ENCODE measurements at places on chromosomes 12 and 14.
A peak's percentile ranks its signal among the peaks of the same experiment; 100 is the strongest.

DNA sequence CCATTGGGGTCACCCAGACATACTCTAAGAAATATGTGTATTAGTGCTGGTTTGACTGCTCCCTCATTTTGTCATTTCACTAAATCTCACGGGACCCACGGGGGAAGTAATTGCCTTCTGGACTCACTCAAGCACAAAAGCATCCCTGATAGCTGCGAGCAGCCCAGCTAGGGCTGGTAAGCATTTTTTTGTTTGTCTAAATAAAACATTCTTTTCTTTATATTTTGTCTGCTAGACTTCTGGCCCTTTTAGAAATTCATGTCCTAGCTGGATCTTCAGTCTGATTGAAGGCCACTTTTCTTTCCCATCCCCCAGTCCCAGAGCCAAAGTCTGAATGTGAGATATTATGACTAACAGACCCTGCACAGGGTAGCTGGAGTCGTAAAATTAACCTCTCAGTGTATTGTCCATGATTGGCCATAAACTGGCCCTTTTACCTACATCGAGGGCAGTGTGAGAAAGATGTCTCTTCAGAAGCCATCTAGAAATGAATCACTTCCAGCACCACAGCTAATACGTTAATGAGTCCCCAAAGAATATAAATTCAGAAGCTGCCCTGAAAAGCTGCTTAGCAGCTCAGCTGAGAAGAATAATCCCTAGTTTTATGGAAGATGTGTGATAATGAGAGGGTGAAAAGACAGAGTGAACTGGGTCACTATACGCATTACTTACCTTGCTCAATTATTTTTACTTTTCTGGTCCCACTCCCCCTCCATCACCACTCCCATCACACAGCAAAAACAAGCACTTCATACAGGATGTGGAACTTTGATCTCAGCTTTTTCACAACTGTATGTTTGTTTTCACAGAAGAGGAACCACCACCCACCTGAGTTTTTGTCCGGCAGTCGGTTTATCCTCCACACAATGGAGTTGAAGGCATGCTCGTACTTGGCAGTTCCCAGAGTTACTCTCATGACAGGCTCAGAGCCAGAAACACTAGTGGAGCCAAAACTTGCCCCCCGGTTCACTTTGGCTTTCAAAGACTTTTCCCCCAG, 55.6 kb upstream of the GTF2A1 start:
- DNase-seq, result no peak

GRCh38 chr14:79728331-79728730, 483.0 kb downstream of the DIO2 start:
- DNase-seq, result no peak

GRCh38 chr14:88189417-88190191, 133.5 kb downstream of the KCNK10 start:
- peak; percentile 86 for DNase-seq

DNA sequence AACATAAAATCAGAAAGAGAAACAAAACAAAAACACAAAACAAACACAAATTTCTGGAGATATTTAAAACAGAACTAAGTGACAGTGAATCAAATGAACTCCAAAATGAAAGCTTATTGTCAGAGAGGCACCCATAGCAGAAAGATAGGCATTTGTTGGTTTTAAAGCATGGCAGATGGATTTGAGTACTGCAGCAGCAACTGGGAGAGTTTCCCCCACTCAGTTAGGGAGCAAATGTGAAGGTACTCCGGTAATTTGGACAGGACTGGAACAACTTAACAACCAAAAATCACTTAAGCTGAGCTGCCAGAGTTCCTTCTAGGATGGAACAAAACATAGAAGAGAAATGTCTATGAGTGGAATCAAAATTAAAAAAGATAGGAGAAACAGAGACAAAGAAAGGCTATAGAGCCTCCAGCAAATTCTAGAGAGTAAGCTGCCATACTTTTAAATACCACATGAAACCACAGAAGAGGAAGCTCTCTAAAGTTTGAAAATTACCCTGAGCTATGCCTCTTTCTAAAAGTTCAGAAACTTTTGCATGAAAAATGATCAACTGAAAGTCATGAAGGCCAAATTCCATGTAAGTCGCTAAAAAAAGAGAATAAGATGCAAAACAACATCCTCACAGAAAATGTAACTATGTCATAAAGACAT, 1248.3 kb upstream of the USP15 start:
- no peak for DNase-seq

DNA sequence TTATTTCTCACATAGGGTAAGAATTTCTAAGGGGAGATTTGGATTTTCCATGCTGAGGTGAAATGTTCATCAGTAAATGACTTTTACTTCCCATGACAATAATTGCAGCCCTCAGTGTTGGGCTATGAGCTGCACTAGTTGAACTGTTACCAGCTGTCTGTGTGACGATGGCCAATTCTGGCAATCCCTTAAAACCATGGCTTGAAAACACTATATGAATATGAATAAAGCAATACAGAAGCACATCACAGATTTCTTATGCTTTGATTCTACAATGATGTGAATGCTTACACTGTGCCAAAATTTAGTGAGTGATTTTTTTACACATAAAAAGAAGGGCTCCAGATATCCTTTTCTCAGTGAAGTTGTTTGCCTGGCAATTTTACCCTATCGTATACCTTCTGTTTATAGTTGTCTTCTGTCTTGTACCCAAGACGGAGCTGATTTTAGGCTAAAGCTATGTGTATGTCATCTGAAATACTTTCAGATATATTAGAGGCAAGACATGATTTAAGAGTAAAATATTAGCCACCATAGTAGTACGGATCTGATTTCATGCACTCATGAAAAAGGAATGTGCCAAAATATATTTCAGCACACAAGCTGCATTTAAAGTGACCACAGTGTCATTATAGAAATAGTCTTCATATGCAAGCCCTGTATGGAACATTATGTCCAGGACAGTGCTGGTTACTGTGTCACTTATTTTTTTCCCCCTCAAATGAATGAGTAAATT, 52.0 kb downstream of the SLC38A4 start:
- DNase-seq, result no peak

DNA sequence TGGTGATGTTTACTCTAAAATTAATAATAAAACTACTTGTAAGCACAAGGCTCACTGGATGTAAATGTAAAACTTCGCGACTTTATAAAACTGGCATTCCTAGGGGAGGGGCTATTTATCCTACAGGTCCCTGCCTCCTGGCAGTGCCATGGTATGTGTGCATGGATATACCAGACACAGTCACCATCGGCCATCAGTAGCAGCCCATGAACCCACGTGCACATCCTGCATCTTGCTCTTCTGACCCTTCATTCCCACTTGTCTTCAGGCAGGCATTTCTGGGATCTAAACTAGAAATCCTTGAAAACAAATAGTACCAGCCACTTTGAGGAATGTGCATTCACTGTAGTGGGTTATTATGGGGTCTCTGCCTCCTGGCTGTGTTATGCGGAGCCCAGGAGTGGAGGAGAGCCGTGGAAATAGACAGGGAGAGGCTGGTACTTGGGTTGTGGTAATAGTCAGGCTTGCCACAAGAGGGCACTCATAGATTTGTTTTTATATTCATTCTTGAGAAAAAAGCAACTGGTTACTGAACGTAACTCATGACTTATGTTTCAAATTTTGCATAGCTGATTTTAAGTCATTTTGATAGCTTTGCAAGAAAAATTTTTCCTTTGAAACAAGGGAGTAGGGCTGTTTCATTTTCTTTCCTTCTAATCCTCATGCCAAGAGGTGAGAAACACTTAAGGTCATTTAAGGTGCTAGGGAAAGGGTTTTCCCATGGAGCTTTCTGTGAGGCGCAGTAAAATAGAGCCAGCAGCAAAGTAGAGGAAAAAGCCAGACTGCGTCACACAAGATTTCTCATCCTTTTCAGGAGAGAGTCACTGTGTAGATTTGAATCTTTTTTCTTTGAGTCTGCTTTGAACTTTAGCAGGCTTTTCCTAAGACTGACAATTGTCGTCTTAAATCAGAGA, 17.4 kb upstream of the GALNT16 start:
- peak; percentile 70 for DNase-seq

DNA sequence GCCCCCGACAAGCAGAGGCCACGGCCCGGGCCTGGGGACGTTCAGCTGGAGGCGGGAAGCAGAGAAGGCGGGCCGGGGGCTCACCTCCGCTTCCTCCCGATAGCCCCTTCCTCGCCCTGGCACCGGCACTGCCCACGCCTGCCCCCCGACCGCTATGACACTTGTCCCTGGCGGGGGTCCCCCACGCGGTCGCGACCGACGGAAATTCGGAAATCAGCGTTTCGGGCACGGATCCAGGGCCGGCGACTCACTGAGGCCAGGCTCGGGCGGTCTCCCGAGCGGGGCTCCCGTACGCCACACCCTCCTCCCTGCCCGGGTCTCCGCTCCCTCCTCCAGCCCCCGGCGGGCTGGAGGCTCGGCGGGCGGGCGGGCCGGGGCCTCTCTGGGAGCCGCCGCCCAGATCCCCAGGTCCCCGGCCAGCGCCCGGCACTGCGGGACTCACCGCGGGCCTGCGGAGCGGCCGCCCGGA, 581 bp downstream of the PITPNM2 start:
- DNase-seq, result no peak

DNA sequence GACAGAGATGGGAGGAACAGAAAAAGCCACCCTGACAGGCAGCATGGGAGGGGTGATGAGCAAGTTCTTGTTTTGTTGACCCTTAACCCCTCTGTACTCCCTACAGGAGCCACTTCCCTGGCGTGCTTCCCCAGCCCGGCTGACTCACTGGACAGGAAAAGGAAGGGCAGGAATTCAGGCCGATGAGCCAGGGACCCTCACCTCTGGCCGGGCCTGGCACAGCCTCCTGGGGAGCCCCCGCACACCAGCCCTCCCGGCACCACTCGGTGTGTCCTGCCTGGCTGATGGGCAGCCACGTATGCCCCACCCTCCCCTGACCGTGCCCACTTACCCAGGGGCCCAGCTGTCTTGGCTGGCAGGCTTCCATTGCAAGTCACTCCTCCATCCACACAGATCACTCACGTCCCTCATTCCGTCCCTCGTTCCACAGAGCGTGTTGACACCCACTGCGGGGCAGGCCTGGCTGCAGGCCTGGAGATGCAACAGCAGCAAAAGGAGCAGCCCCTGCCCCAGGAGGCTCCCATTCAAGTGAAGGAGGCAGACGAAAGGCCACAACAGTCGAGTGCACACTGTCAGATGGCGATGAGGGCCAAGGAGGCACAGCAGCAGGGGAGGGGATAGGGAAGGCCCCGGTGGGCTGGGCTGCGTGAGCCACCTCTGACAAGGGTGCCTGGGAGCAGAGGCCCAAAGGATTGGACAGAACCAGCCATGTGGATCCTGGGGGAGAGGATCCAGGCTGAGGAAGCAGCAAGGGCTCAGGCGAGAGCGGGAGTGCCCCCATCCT, 19.7 kb upstream of the CD9 start:
- no peak for DNase-seq

- no peak for DNase-seq
Measured at GRCh38 chr12:116650585-116651087, 87.2 kb downstream of the SPRING1 start.

- no peak for DNase-seq
Measured at GRCh38 chr12:105933671-105934665, 204.8 kb downstream of the NUAK1 start.

GRCh38 chr12:32418903-32419519, 19.7 kb downstream of the FGD4 start:
- no peak for DNase-seq

GRCh38 chr12:112439769-112440168, 21.0 kb downstream of the PTPN11 start:
- DNase-seq, result no peak

GRCh38 chr12:27472604-27473003, 26.1 kb downstream of the SMCO2 start:
- no peak for DNase-seq

GRCh38 chr14:22564463-22564862, 24.6 kb downstream of the DAD1 start:
- DNase-seq, result no peak

DNA sequence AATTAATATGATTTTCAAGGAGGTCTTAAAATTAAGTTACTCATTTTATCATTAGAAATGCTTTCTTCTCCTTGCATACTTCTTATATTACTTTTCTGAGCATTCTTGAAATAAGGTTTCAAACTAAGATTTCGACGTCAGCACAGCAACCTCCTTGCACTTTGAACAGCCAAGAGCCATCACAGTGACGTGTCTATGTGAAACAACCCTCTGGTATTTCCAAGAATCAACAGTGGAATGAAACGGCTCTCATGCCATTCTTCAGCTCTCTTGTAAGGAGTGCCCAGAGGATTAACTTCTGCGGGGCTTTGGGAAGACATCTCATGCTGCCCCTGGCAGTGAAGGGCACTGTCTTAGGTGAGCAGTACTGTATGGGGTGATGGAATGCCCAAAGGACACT, 109.2 kb downstream of the EFCAB11 start:
- DNase-seq, result no peak

DNA sequence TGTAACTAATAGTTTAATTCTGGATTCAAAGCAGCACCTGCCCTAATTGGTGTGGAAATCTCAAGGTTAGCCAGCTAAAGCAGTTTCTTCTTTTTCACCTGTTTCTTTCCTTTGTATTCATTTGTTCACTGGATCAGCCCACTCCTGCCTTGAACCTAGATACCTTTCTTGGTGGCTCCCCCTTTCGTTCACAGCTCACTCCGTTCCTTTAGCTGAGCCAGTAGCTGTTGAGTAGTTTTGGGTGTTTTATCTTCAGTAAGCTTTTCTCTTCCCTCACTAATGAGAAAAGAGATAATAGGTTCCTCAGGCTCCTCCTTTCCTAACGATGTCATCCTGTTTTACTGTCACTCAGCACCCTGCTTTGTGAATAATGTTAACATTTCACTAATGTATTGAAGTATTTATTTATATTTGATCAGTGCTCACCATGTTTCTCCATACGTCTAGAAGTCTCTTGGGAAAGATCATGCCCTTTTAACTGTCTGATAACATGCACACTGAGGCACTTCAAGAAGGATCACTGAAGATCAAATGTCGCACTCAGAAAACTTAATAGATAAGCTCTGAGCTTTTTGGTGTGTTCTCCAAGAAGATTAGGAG, 121.1 kb downstream of the TGFB3 start:
- no peak for DNase-seq

GRCh38 chr14:86712727-86713126, 1182.8 kb downstream of the FLRT2 start:
- DNase-seq, result no peak

DNA sequence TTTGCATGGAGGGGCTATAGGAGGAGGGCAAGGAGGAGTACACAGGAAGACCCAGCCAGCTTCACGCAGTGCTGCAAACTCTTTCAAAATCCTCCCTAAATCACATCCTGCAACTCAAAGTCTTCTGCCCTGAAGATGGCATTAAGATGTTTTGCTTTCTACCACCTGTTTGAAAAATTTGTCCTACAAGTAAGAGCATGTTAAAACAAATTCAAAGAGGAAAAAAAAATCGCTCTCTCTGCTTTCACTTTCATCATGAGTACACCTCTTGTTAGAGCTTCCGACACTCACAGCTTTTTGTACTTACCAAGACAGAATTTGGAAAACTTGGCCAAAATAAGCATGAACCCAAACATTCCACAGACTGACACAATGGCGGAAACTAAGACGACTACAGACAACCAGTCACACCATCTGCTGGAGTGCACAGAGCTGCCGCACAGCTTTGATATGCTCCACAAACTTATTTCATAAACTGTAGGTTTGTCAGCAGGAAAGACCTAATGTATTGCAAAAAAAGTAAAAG, 21.3 kb downstream of the GCH1 start:
- no peak for DNase-seq
